G401 (cell line): ENCODE measurements at places on chromosomes 7 and 10. TPM values are rescaled to one million over a fixed set of nuclear protein-coding genes. Genes with fewer than 3 reads are reported as not detected.

- DNase-seq = no peak
Observed at GRCh38 chr10:86263209-86263608, 103.4 kb downstream of the GRID1 start.

GRCh38 chr7:139696552-139696951 is 81.2 kb downstream of the HIPK2 start:
- DNase-seq = no peak

GRCh38 chr10:97656777-97657176 is 16.3 kb downstream of the PI4K2A start:
- DNase-seq = no peak

The FBXL13 gene
- 1.7 and 4.7 TPM in 2 replicates for total RNA-seq

- no peak for DNase-seq
Observed at GRCh38 chr10:1151076-1152033, 95.2 kb downstream of the WDR37 start.
